Putamen (tissue), 1 donor: ENCODE measurements at places on chromosomes 5 and 9.

DNA sequence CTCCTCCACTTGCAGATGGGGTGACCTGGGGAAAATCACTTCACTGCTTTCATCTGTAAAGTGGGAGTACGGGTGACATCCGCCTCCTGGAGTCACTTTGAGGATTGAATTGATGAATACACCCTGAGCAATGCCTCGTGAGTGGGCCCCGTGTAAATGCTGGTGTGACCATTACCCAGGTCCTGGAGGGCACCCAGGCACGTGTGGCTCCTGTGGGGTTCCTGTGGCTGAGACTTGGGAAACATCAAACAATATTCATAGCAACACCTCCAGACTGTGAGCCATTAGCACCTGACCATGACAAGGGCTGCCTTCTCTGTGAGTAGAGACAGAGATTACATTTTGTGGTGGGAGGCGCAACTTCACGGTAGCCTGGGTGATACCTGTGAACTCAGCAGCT, 11.4 kb downstream of the MRPL36 start:
- DNase-seq, result no peak

- DNase-seq, result no peak
These were observed 250.0 kb upstream of the SLC30A5 start for GRCh38 chr5:68843624-68844364.

GRCh38 chr5:94932259-94932658, 313.8 kb downstream of the SLF1 start:
- no peak for DNase-seq

DNA sequence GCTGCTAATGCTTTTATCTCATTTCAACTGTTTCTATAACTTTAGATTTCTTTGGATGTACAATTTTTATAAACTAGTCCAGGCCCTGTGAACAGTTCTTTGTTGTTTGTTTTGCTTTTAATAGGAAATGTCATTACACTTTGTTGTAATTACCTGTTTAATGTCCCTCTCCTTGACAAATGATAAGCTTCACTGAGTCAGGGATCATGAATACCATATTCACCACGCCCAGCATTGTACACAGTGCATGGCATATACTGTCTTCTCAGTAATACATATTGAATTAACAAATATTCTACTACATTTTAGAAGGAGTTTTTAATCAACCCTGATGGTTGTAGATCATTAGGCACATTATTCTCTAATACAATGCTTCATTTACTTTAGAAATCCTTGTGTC, 1105.0 kb downstream of the MAT2B start:
- no peak for DNase-seq

DNA sequence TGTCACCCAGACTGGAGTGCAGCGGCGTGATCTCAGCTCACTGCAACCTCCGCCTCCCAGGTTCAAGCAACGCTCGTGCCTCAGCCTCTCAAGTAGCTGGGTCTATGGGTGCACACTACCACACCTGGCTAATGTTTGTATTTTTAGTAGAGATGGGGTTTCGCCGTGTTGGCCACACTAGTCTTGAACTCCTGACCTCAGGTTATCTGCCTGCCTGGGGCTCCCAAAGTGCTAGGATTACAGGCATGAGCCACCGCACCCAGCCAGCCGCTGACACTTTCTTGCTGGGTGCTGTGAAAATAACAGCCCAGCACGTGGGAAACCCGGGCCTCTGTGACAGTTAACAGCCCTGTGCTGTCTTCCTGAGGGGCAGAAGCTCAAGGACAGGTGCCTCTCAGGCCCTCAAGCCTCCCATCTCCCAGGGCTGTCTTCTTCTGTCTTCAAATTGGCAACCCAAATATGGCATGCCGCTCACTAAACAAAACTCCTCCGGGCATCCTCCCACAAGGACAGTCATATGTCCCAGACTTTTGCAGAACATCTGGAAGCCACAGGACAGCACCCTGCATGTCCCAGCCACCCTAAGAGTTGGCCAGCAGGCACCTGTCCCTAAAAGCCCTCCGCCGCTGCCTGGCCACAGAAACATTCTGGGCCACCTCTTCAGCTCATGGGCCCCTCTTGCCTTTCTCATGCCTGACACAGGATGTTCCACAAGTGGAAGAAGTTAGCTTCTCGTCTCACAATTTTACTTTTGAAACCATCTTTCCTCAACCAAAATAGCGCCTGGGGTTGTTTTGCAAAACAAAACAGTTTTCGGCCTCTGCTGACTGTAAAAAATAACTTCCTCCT, 233.6 kb downstream of the SYK start:
- DNase-seq, result no peak

DNA sequence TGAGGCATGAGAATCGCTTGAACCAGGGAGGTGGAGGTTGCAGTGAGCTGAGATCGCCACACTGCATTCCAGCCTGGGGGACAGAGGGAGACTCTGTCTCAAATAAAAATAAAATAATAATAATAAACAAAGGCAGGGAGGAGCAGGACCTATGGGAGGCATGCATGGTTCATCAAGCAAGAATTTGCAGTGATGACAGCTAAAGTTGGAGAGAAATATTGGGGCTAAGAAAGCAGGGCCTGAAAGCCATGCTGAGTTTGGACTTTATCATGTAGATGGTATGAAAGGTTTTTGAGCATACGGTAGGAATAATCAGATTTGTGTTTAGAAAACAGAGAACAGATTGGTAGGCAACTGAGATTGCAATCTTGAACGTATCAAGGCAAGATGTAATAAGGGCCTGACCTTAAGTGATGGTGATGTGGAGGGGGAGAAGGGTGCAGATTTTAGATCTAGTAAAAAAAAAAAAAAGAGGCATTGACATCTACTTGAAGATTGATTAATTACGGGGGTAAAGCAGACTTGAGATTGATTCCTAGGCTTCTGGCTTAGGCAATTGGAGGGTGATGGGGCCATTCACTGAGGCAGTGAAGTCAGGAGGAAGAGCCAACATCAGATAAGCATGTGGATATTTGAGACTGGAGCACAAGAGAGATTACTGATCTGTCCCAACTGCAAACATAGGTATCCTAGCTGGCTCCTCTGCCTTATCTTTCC, 50.7 kb downstream of the CFAP95 start:
- DNase-seq, result no peak

DNA sequence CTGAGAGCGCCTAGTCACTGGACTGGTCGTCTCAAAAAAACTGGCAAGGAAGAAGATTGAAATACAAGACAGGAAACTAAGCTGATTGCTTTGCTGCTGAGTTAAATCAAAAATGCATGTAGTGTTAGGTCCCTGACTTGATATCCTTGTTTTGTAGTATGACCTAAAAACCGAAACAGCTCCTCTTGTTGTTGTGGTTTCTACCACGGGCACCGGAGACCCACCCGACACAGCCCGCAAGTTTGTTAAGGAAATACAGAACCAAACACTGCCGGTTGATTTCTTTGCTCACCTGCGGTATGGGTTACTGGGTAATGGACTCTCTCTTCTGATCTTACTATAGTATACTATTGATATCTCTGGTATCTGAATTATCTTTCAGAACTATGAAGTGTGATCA, 4.3 kb downstream of the MTRR start:
- DNase-seq, result no peak

- DNase-seq, result no peak
These were observed 979.1 kb upstream of the CTNND2 start for GRCh38 chr5:12883395-12883794.

DNA sequence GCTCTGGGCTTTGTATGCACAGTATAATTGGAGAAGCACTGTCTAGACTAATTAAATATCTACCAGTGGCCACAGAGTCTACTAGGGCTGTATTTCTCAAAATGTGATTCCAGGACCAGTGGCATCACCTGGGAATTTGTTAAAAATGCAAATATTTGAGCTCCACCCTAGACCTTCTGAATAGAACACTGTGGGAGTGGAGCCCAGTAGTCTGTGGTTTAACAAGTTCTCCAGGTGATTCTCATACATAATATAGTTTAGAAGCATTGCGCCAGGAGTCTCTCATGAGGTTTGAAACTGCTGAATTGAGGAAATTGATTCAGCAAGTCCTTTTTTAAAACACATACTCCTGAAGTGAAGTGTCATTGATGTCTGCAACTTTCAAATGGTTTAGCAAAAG, 74.7 kb downstream of the FCHO2 start:
- DNase-seq, result no peak

DNA sequence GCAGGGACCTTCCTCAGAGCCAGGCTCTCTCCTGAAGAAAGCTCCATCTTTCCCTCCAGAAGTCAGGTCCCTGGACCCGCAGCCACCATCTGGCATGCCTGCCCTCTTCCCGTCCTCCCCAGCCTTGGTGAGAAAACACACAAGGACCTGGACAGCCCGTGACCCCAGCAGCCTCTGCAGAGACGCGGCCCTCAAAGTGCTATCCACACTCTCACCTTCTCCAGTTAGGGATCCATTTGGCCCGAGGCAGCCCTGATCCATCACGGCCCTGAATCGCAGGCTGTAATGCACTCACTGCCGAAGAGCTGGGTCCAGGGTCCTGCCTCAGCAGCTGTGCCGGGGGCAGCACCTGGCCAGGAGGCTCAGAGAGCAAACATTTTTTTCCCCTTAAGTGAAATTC, 185.1 kb downstream of the OLFM1 start:
- no peak for DNase-seq
